Tibial artery (tissue), 4 donors: ENCODE measurements at places on chromosomes 5 and 9.

DNA sequence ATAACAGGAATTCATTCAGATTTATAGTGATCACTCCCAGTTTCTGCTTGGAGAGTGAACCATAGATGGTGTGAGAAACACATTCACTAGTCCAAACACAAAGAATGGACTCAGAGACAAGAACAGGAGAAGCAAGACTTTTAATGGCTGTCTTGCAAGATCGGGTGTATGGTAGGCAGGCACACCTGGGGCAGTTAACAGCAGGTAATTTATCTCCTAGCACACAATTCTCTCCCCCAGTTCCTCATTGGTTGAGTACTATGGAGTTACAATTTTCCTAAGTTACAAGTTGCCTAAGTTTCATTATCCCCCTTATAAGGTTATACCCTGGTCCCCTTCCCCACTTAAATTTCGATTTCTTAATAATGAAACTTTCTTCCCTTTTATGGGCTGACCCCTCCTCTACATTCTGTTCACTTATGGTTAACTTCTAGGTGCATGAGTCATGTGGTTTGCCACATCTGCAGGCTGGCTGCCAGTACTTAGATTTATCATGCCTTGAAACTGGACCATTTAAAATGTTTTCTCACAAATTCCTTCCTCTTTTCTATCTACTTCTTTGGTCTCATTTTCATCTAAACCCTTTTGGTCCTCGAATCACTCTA is 623.3 kb downstream of the HINT1 start:
- no peak for DNase-seq

DNA sequence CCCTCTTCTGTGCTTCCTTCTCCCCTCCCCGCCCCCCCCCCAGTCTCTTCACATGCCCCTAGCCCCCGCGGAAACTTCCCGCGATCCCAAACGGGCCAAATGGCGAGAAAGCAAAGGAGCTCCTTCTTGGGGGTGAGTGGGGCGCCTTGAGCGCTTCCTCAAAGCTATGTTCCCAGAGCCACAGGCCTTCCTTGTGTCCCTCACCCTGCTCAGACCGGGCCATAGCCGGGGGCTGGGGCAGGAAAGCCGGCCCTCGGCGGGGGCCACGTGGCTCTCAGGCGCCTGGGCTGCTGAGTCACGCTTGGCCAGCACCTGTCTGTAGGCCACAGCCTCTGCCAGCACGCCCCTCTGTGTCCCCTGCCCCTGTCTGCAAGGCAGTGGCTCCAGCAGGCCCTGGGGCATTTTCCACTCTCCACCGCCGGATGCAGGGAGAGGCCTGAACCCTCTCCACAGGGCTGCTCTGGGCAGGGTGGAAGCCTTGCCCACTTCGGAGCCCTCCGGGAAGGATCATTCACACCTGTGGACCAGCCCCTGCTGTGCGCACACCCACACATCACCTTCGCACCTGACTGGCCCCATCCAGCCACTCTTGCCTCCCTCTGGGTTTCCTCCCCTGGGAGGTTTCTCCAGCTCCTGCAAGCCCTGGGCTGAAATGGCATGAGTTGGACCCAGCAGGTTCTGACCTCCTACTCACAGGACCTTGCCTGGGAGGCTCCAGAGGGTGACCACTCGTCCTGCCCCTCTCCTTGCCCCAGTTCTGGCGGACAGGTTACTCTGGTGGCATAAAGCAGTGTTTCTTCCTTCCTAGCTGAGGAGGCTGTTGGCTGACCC is 1.2 kb upstream of the SQSTM1 start:
- DNase-seq: peak; percentile 89

GRCh38 chr9:35110327-35110761 is 5.3 kb downstream of the ATOSB start:
- peak; percentile 92 for DNase-seq

DNA sequence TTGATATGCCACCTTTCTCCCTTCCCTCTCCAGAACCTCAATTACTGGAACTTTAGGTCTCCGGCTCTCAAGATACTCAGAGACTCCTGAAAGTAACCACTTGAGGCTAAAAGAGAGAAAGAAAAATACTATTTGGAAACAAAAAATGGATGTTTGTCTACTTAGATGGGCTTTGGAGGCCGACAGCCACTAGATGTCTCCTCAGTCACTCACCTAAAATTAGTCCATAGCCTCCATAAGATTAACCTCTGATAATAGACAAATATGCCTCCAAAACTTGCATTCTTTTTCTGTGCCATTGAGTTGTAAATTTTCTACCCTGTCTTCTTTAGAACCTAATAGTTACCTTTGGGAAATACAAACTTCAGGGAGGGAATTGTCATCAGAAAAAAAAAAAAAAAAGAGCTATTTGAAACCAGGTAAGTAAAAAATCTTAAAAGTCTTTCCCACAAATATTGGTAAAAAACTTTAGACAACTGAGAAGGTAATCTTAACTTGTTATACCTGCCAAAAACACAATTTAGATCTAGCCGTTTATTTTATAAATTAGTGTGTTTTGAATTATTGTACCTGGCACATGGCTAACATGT is 11.2 kb upstream of the PCDH1 start:
- DNase-seq: no peak

DNA sequence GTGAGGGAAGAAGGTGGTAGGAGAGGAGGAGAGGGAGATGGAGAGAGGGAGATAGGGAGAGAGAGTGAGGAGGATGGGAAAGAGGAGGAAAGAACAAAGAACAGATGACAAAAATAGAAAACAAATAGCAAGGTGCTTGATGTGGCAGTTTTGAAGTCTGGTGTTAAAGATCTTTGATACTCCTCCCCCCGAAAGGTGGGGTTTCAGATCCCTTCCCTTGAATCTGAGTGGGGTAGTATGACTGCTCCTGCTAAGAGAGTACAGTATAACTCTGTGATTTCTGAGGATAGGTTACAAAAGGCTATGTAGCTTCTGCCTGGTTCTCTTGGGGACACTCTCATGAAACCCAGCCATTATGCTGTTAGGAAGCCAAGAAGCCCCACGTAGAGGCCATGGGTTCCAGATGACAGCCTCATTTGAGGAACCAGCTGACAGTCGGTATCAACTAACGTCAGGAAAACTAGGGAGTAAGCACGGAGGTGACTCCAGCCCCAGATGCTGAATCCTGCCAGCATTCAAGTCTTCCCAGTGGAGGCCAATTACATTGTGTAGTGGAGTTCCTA is 102.1 kb downstream of the FANCC start:
- DNase-seq: no peak

DNA sequence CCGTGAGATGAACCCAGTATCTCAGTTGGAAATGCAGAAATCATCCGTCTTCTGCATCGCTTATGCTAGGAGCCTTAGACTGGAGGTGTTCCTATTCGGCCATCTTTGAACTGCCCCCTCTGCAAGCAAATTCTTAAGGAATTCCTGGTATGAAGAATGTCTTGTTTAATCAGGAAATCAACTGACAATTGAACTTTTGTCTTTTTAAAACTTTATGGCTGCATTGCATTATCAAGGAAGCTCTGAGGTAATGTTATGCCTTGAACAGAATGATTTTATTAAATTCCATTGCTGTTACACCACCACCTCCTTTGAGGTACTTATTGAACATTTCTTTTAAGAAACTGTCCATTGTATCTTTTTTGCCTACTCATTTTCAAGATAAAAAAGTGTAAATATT is 1915.7 kb upstream of the CDH9 start:
- no peak for DNase-seq

DNA sequence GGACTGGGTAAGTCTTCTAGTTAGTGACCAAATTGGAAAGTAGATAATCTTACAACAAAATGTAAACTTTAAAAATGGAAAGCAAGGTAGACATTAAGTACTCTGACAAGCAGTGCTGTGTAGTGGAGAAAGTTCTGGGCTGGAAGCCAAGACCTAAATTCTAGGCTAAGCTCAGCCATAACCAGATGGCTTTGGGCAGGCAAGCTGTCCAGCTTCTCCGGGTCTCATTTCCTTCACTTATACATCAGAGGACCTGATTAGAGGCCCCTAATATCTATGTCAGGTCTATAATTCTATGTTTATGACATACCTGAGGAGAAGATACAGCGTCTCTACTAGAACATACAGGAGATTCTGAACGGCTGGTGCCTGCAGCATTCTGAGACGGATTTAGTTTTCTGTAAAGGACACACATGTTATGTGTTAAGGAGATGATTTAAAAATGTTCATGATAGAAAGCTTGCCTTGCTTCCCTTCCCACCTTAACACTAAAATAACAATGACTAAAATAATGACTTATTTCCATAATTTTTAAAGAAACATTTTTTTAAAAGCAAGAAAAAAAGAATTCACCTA is 61.2 kb downstream of the ELL2 start:
- DNase-seq: no peak

DNA sequence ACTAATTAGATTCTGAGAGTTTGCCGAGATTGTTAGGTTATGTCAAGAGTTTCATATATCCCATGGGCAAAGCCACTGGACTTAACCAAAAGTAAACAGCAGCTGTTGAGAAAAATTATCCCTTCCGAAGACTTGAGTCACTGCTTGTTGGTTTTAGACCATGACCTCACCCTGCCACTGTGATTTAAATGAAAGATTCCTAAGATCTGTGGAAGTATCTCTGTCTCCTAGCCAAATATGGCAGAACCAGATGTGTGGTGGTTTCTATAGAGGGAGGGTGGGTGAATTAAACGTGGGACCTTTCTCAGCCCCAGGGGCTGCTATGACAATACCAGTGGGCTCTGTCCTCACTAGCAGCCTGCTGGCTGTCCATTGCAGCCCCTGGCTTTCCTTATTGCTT is 19.3 kb downstream of the DMRT3 start:
- DNase-seq: no peak
